ENCODE measurements at places on chromosomes 13 and 19. TPM values are rescaled to one million over a fixed set of nuclear protein-coding genes. Genes with fewer than 3 reads are reported as not detected.
A peak's percentile ranks its signal among the peaks of the same experiment; 100 is the strongest.

DNA sequence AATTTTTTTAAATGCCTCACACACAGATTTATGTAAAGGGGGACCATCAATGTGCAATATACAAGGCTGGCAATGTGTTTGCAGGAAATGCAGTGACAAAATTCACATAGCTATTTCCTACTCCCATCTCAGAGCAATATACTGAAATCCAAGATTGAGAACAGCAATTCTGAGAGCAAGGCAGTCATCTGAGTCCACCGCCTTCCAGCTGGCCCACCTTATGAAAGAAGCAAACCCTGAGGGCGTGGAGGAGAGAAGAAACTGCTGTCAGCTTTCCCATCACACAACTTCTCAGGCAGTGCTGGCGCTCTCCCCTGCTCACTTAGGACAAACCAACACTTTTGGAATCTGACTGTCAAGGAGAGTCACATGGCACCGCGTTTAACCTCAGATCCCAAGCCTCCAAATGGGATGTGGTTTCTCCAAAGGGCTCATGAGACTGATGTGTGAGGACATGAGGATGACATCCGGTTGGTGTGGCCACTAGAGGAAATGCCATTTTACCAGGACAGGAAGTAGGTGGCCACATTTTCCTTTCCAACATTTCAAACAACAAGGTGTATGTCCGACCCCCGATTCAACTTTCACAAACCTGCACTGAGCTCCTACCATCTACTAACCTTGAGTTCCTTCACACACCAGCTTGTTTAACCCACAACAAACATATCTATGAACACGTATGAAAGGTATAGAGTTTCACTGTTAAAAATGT is 3.7 kb upstream of the DOCK9 start:
- no peak overlapping the region for H3K27ac ChIP-seq
- H3K4me1 ChIP-seq = no peaks in the 10 kb centered on the region
- H3K4me3 ChIP-seq = no peak overlapping the region
- H3K27me3 ChIP-seq = no peaks in the 10 kb centered on the region
- no peak for DNase-seq
- H3K36me3 ChIP-seq = no peaks in the 10 kb centered on the region

GRCh38 chr13:40129467-40129866 is 474.0 kb downstream of the COG6 start:
- no peaks in the 10 kb centered on the region for H3K36me3 ChIP-seq
- DNase-seq = no peak
- no peaks in the 10 kb centered on the region for H3K4me1 ChIP-seq
- no peaks in the 10 kb centered on the region for H3K27me3 ChIP-seq
- no peak overlapping the region for H3K27ac ChIP-seq

- H3K27ac ChIP-seq = peak overlapping the region; percentile 81
- peaks cover 8% of the 10 kb centered on the region for H3K4me1 ChIP-seq
- no peaks in the 10 kb centered on the region for H3K36me3 ChIP-seq
- H3K4me3 ChIP-seq = no peak overlapping the region
- H3K27me3 ChIP-seq = no peaks in the 10 kb centered on the region
Measured at GRCh38 chr19:48715681-48716171, 3.8 kb downstream of the MAMSTR start.

DNA sequence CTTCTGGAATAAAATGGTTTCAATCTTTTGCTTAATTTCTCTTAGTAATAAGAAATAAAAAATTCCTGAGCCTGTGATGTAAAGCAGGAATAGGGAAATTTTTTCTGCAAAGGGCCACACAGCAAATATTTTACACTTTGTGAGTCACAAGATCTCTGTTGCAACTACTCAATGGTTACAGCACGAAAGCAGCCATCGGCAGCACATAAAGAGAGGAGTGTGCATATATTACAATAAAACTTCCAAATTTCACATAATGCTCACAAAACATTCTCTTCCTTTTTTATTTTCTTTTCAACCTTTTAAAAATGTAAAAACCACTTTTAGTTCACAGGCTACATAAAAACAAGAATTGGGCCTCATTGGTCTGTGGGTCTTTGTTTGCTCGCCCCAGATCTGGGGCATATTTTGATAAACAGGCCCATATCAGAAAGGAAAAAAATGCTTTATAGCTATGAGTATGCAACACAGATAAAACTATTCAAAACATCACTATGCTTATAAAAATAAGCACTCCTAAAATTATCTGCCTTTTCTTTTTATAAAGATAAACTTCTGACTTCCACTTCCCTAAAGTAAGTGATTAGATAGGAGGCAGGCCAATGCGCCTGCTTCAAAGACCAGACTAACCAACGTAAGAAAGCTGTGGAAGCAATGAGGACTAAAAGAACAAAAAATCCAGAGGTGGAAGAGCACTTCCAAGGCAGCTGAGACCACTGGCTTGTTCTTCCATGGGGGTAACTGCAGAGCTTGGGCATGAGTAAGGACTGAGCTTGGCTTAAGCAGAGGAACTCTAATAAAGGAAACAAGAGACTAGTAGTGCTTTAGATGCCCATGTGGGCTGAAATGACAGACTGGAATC is 26.5 kb downstream of the MYCBP2 start:
- no peaks in the 10 kb centered on the region for H3K27me3 ChIP-seq
- no peak for DNase-seq
- no peaks in the 10 kb centered on the region for H3K36me3 ChIP-seq

- no peak for DNase-seq
- no peaks in the 10 kb centered on the region for H3K36me3 ChIP-seq
- no peak overlapping the region for H3K27ac ChIP-seq
- peaks cover 4% of the 10 kb centered on the region for H3K4me1 ChIP-seq
- no peak overlapping the region for H3K4me3 ChIP-seq
Measured at GRCh38 chr19:1901940-1902404, 3.2 kb upstream of the ADAT3 start.

- peak overlapping the region; percentile 58 for H3K27ac ChIP-seq
- no peaks in the 10 kb centered on the region for H3K27me3 ChIP-seq
- H3K4me1 ChIP-seq = peaks cover 28% of the 10 kb centered on the region
Measured at GRCh38 chr19:40599902-40600569, 1.1 kb upstream of the LTBP4 start.

- H3K27me3 ChIP-seq = no peaks in the 10 kb centered on the region
- no peak for DNase-seq
- H3K4me1 ChIP-seq = no peaks in the 10 kb centered on the region
- H3K27ac ChIP-seq = no peak overlapping the region
- no peak overlapping the region for H3K4me3 ChIP-seq
- H3K36me3 ChIP-seq = no peaks in the 10 kb centered on the region
Measured at GRCh38 chr19:7505682-7506384, 10.1 kb upstream of the ZNF358 start.

FXYD7 gene
- not detected for total RNA-seq

GPR4 gene
- 2.4 TPM for total RNA-seq

DNA sequence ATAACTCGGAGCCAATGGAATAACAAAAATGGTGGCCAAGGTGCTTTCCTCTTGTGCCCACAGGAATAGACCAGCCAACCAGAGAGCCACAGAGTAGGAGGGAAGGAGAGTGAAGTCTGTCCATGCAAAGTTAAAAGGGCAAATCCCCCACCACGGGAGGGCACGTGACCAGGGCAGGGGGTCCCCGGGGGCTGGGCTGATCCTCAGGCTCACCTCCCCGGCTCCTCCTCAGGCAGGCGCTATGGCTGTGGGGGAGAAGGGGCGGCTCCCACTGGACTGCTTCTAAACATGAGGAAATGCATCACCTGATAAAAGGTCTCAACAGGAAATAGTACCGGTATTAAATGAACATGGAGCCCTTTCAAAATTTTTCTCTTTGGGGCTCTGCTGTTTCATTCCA is 73.2 kb upstream of the SLC15A1 start:
- H3K27me3 ChIP-seq = no peaks in the 10 kb centered on the region
- peaks cover 6% of the 10 kb centered on the region for H3K36me3 ChIP-seq
- no peak overlapping the region for H3K27ac ChIP-seq
- H3K4me3 ChIP-seq = no peak overlapping the region
- H3K4me1 ChIP-seq = peaks cover 4% of the 10 kb centered on the region

Measured in prostate gland (tissue), 2 donors.